Renal cortical epithelial cell (primary cell): ENCODE measurements at places on chromosomes 16 and 17. TPM values are rescaled to one million over a fixed set of nuclear protein-coding genes. Genes with fewer than 3 reads are reported as not detected.

Gene CRISPLD2
- 107 and 148 TPM in 2 replicates for total RNA-seq

Gene ABCC12
- total RNA-seq: not detected in 2 replicates

Gene RSKR
- total RNA-seq: 6.1 and 7.1 TPM in 2 replicates

DNA sequence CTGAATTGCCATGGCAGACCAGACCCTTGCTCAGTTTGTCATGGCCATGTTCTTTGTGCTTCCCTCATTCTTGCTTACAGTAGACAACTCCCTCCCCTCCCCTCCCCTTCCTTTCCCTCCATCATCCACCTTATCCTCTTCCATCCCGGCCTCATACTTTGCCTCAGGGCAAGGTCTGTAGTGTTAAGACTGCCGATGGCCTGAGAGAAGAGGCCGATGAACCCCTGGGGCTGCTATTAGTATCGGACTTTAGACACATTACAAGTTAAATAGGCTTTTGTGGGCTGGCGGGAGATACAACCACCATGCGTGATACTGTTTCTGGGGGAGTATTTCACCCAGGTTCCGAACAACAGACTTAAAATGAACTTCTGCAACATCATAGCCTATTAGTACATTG lies 364.5 kb upstream of the ZFHX3 start:
- DNase-seq: no peak

GRCh38 chr17:80523956-80524712 lies 20.5 kb upstream of the RPTOR start:
- no peak for DNase-seq

DNA sequence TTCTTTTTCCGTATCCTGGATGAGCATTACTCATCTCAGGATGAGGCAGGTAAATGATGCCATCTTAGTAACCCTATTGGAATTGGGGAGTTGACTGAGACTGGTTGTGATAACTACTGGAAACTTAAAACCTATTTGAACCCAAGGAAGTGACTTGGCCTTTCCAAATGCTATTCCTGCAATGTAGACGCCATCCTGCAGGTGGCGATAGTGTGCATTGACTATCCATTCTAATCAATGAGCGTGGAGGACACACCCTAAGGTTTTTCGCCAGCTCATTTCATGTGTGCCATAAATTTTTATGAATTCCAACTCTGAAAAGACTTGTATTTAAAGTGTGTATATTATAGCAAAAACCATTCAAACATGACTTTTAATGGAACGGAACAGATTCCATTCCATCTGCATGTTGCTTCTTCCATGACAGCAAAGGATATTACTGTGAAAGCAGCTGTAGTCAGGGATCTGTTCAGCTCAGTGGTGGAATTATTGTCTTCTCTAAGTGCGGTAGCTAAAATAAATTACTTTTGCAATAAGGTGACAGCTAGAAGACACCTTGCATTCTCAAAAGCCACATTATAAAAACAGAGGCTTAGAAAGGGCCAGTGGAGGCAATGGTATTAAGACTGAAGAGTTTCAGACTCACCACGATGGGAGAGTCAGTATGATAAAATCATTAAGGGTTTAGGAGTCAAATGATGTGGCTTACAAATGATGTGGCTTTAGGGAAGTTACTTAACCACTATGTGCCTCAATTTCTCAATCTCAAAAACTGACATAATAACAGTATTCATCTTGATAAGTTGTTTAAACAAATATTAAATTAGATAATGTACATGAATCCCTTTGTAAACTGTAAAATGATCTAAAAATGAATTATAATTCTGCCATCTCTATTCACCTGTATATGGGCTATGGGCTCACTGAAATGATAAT lies 55.5 kb downstream of the SYT17 start:
- DNase-seq: no peak

- no peak for DNase-seq
Measured at GRCh38 chr17:1142561-1142971, 37.2 kb downstream of the ABR start.

GRCh38 chr17:64662774-64663367 lies 764 bp upstream of the SMURF2 start:
- no peak for DNase-seq

Gene MARCHF10
- total RNA-seq: 0.17 and 0.60 TPM in 2 replicates

Gene KATNIP
- total RNA-seq: 25.4 and 63.0 TPM in 2 replicates

Gene RPAIN
- total RNA-seq: 29.3 and 56.1 TPM in 2 replicates

DNA sequence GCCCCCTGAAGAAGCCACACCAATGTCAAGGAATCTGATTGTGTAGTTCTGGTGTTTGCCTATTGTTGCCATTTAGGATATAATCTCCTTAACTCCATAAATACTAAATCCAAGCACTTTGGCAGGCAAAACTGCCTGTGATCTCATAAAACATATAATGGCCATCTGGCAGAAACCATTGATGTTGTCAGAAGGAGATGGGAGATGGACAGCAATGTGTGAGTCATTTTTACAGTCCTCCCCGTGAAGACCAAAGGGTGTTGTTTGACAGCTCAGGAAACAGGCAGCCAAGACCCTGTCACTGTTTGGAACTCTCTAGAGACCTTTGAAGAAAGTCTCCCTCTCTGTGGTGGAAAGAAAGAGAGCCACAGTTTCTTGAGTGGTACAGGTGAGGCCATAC lies 454.1 kb downstream of the HS3ST3B1 start:
- DNase-seq: no peak

DNA sequence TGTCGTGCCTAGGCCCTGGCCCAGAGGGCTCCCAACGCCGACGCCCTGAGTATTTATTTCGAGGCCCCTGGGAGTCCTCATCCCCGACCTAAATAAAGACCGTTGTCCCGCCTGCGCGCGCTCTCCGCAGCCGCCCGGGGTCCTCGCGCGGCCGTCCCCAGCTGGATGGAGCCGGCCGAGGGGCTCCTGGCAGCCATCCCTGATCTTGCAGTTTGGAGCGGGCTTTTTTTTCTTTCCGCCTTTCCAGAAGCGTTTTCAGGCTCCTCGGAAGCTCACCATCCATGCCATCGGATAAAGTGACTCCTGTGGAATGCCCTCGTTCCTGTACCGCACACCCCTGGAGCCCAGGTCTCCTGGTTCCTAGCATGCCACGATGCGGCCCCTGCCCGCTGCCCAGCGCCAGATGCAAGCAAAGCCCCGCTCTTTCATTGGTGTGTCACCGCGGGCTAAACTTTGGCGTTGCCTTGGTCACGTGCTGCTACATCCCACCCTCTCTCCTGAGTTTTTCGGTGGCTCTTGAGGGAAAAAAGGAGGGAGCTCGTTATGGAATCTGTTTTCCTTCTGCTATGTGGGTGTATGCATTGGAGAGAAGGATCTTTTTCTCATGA lies 716 bp downstream of the TMEM94 start:
- no peak for DNase-seq

DNA sequence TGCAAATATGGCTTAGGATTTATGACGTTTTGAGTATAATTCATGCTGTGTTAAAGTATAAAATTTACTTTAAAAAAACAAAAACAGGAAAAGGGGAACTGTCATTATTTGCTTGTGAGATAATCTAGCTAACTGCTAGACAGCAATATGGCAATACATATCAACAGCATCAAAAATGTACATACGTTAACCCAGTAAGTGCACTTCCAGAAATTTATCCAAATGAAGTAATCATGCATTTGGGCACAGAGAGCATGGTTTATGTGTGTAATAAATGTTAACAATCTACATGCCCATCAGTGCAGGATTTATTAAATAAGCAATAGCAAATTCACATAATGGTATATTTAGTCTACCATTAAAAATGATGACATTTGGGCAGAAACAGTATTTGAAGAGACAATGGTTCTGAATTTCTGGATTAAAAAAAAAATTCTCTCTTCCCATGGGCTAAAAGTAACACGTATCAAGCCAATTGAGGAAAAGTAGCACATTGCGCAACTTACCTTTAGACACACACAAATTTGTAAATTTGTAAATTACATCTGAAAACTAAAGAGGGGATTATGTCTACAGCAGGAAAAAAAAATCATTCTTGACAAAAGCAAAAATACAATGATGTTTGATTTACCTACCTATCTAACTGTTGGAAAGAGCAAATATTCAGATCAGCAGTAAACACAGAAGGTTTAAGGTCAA lies 80.2 kb downstream of the CACNG1 start:
- DNase-seq: no peak

Gene TBC1D26
- total RNA-seq: not detected in 2 replicates

DNA sequence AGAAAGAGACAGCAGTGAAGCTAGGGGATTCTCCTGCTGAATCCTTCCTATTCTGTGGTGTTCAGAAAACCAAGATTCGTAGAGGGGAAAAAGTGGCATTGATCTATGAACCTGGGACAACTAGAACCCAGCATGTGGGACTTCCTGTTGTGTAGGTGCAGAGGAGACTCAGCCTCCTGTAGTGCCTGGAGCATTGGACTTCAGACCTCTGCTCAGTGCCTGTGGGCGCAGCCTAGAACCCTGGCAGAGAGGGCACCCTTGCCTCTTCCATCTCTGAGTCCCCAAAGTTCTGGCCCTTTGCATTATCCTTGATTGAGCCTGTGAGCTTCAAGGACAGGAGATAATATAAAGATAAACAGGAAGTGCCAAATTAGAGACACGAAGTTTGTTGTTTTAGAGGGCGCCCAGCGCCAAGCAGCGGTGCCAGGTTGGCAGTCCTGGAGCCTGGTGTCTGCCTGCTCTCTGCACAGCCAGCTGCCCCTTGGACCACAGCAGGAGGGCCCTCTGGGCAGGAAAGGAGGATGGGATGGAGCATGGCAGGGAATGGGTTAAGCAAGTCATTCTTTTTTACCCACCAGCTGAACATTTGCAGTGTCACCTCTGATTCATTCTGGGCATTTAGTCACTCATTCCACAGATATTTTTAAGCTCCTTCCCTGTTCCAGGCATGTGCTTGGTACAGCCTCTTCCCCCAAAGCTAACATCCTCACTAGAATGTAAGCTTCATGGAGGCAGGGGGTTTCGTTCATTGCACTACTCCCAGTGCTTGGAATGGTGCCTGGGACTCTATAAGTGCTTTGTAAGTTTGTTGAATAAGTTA lies 11.9 kb upstream of the SP6 start:
- peak; percentile 87 for DNase-seq

- no peak for DNase-seq
Measured at GRCh38 chr17:55320594-55321426, 56.0 kb downstream of the HLF start.

GRCh38 chr17:80025140-80025539 lies 10.5 kb downstream of the TBC1D16 start:
- no peak for DNase-seq

DNA sequence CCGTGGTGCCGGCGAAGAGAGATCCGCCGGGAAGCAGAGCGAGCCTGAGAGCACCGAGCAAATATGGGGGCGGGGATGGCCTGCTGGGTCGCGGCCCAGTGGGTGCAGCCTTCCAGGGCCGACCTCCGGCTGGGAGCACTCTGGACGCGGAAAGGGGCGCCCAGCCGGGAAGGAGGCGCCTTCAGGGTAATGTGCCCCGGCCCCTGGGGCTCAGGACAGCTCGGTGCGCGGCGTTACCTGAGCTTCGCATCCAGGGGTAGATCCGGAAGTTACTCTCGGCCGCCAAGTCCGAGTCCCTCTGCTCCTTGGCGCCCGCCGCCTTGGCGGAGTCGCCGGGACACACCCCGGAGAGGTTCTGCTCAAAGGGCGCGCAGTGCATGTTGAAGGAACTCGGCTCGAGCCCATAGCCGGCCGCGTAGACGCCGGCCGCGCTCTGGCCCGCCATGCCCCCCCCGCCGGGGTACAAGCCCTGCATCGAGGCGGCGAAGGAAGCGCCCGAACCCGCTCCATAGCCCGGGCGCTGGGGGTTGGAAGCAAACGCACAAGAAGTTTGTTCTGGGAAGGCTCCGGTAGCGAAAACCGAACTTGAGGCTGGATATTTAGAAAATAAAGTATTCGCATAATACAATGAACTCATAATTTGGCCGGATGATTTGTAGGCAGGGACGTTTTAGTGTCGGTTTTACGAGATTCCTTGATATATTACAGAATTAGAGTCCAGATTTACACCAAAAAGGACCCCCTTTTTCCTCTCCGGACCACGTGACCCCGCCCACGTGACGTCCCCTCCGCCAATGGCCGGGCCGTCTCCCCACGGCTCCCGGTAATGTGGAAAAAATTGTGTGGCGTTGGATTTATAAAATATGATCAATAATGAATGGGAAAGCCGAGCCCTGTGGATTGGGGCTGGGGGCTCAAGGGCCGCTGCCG lies at the start of gene HOXB7:
TSS of gene HOXB7 (minus strand) at position 736 of the 930 bp plus-strand sequence. CDS start at position 637, 99 bp downstream.
- no peak for DNase-seq

Gene NKD1
- total RNA-seq: under 0.01 TPM in 1 of 2 replicates, not detected in the other

Gene BAIAP3
- total RNA-seq: 2.1 and 3.0 TPM in 2 replicates

GRCh38 chr16:56109205-56109604 lies 82.1 kb upstream of the GNAO1 start:
- DNase-seq: no peak

Gene TPSB2
- not detected in 2 replicates for total RNA-seq

- no peak for DNase-seq
Measured at GRCh38 chr16:22665048-22665797, 148.7 kb upstream of the HS3ST2 start.

GRCh38 chr17:46866325-46866724 lies 14.9 kb downstream of the WNT9B start:
- no peak for DNase-seq

DNA sequence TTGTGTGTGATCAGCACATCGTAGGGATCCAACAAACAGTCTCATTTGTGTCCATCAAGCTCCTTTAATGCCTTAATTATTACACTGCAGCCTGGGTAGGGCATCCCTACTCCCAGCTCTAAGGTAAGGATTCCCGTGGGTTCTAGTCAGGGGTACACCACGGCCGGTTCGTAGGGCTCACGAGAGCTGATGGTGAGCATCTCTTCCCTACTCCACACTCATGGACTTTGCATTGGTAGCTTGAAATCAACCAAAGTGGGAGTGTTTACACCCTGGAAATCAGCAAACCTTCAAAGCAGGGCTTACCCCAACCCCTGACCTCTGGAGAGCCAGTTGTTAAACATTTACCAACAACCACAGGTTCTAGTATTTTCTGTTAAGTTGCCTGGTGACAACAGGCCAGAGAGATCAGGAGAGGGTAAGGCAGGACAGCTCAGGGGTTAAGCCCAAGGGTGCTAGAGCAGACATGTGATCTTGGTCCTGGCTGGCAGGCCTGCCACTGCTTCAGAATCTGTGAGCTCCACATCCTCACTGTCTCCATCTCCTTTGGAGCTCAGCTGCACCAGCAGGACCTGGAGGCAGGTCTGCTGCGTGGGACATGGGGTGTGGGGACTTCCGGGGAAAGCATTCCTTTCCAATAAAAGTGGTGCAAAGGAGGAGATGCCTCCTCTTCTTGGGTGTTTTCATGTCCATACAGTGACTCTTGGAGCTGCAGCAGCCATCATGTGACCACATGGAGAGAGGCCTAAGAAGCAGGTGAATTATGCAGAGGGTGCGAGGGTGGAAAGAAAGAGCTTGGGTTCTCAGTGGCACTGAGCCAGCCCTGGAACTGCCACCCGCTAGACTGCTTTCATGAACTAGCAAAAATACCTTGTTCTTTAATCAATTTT lies 36.1 kb upstream of the ZCCHC14 start:
- DNase-seq: peak; percentile 43

DNA sequence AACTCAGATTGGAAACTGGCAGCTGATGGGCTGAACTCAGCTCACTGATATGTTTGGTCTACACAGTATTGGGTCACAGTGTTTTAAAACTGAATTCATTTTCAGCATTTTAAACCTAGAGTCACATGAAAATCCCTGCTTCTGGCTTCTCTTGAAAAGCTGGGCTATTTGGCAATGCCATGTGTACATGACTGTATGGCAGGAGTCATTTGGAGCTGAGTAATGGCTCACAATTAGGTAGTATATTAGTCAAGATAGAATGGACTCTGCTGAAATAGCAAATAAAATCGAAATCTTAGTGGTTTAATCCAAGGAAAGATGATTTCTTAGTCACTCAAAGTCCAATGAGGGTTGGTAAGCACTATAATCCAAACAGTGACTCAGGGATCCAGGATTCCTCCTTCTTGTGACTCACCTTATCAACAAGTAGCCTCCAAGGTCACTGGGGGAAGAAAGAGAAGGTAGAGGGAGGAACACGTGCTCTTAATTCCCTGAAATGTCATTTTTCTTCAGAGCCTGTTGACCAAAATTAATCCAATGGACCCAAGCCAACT lies 13.9 kb upstream of the PMP22 start:
- peak; percentile 72 for DNase-seq
